ENCODE measurements at places on chromosomes 4 and X.

DNA sequence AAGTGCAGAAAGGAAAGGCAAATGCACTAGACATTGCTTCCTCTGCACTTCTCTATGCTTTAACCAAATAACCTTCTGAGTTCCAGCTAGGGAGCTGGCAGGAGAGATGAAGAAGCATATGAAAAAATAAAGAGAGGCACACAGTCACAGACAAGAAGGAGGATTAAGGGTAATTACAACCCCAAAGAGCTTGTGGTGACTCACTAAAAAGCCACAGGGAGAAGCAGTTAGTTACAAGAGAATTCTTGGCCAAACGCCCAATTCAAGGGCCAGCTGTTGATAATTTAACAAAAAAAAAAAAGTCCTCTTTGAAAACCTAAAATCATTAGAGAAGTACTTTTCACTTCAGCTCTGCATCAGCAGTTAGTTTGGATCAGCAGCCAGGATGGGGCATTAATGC is 478.0 kb downstream of the KCNIP4 start:
- H3K27me3 ChIP-seq: no peaks in the 10 kb centered on the region
- H3K4me3 ChIP-seq: no peak overlapping the region
- H3K36me3 ChIP-seq: no peaks in the 10 kb centered on the region

DNA sequence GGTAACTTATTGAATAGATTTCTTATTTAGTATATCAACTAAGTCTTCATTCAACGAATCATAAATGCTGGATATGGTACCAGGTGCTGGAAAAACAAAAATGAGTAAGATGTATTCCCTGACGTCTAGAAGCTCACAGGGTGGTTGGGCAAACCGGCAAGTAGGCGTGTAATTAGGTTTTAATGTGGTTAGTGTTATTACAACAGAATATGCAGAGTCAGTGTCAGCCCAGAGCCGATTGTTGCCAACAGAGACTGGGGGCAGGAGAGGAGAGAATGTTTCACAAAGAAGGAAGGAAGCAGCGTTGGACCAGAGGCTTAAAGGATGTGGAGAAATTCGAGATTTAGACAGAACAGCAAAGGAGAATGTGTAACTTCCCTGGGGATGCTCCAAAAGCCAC is 111.7 kb downstream of the TENM3 start:
- H3K4me1 ChIP-seq: no peaks in the 10 kb centered on the region
- H3K27me3 ChIP-seq: no peaks in the 10 kb centered on the region
- no peak for DNase-seq
- no peak overlapping the region for H3K4me3 ChIP-seq

- DNase-seq: no peak
- no peaks in the 10 kb centered on the region for H3K36me3 ChIP-seq
- no peaks in the 10 kb centered on the region for H3K27me3 ChIP-seq
- H3K4me1 ChIP-seq: no peaks in the 10 kb centered on the region
Measured at GRCh38 chr4:66628146-66628545, 917.2 kb downstream of the CENPC start.

DNA sequence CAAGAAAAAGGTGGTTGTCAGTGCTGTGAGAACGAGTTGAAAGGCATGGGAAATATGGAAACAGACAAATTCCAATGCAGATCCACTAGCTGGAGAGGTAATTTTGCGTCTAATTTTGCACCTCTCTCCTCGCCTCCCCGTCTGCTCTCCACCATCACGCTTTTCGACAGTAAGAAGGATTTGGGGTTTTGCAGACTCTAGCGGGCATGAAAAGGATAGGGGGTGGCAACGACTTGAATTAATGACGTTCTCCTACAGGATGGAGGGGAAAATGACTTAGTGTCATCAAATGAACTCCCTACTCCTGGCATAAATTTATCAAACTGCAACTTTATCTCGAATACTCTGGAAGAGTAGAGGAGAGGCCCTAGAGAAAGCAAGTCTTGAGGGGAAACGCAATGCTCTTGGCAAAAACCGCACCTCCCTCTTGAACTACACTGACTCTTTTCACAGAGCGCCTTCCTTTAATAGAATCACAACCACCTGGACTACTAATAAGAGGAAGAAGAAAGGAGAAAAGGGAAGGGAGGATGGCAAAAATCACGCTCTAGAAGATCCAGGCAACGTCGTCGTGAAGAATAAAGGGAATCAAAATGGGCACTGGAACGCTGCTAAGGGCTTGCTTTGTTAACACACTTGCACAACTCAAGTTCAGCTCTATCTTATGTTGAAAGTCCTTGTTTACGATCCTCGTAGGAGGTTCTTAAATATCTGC is 871 bp upstream of the SLITRK2 start:
- H3K4me1 ChIP-seq: no peaks in the 10 kb centered on the region
- no peak overlapping the region for H3K4me3 ChIP-seq
- H3K27ac ChIP-seq: no peak overlapping the region
- no peaks in the 10 kb centered on the region for H3K36me3 ChIP-seq

- no peaks in the 10 kb centered on the region for H3K36me3 ChIP-seq
- peaks cover 6% of the 10 kb centered on the region for H3K27me3 ChIP-seq
- H3K4me1 ChIP-seq: peaks cover 4% of the 10 kb centered on the region
- H3K27ac ChIP-seq: no peak overlapping the region
- DNase-seq: no peak
Measured at GRCh38 chr4:75997081-75997480, 6.3 kb upstream of the SDAD1 start.

All from endodermal cell (in vitro differentiated cells).